ENCODE measurements at places on chromosomes 11 and 22.

GRCh38 chr11:125535585-125535984, 33.7 kb upstream of the EI24 start:
- DNase-seq = no peak

DNA sequence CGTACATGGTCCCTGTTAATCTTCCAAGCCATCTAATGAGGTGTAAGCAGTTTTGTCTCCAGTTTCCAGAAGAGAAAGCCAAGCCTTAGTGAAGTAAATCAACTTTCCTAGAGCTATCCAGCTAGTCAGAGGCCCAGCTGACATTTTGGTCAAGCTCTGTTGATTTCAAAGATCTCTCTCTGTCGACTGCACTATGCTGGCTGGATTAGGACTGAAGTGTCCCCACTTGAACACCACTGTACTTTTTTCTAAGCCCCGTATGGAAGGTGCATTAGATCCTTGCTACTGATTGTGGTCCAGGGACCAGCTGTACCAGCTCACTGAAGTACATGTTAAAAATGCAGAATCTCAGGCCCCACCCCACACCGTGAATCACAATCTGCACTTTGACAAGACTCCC, 176.5 kb upstream of the NAV2 start:
- no peak for DNase-seq

DNA sequence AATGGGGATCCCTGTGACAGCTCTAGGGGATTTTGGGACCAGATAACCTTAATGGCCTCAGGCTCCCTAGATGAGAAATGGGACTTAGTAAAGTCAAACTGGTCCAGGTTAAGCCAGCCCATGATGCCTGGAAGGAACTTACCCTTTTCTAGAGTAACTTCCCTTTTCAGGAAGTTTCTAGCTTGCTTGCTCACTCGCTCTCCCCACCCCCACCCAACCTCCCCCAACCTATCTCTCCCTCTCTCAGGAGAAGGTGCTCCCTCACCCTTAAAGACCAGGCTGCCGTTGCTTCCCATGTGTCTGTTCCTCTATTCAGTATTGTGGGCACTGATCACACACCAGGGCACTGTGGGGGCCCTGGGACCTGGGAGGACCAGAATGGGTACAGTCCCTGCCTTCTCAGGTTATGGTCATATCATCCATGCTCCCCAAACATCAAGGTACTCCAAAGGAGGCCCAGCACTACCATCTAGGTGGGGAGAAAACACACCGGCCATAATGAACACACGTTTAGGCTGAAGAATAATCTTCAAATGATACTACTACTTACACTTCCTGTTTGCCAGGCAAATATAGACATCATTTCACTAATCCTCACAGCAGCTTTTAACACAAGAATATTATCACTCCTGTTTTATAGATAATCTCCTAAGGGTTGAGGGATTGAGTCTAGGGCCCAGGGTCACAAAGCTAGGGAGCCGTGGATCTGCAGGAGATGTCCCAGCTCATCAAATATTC, 18.2 kb downstream of the KCNQ1OT1 start:
- DNase-seq = no peak

GRCh38 chr22:35539910-35540594, 579 bp upstream of the RASD2 start:
- peak; percentile 56 for DNase-seq

- no peak for DNase-seq
These were observed 44.2 kb downstream of the FBXO7 start for GRCh38 chr22:32518848-32519247.

DNA sequence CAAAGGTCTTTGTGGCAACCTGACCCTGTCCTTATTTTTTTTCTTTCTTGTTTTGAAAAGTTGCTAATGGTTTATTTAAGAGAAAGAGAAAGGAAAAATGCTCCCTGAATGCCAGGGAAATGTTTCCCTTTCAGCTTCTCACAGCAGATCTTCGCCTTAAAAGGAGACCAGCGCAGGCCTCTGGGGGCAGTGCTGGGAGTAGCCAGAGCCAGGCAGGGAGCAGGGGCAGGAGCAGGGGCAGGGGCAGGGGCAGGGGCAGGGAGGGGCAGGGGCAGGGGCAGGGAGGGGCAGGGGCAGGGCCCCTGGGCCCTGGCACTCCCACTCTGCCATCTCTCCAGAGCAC, 5.1 kb downstream of the MOB2 start:
- no peak for DNase-seq

GRCh38 chr22:44143579-44143978, 37.1 kb upstream of the PARVG start:
- DNase-seq = no peak

DNA sequence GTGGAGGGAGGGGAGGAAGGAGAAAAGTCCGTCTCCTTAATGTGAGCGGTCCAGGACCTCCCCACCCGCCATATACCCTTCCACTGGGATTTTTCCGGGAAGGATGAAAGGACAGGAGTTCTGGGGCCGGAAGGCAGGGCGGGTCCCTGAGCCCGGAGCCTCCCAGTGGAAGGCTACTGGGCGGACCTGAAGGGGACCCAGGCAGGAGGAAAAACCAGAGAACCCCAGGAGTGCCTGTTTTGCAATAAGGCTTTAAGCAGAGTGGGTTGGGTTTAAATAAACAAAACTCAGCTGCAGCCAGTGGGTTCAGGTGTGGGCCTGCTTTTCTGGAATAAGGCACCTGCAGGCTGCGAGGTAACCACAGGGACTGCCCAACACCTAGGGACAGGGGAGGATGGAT, 1.7 kb upstream of the CELSR1 start:
- DNase-seq = no peak

GRCh38 chr22:50524676-50525103, 708 bp downstream of the SCO2 start:
- no peak for DNase-seq

- DNase-seq = no peak
These were observed 7.2 kb upstream of the CBL start for GRCh38 chr11:119198925-119199324.

DNA sequence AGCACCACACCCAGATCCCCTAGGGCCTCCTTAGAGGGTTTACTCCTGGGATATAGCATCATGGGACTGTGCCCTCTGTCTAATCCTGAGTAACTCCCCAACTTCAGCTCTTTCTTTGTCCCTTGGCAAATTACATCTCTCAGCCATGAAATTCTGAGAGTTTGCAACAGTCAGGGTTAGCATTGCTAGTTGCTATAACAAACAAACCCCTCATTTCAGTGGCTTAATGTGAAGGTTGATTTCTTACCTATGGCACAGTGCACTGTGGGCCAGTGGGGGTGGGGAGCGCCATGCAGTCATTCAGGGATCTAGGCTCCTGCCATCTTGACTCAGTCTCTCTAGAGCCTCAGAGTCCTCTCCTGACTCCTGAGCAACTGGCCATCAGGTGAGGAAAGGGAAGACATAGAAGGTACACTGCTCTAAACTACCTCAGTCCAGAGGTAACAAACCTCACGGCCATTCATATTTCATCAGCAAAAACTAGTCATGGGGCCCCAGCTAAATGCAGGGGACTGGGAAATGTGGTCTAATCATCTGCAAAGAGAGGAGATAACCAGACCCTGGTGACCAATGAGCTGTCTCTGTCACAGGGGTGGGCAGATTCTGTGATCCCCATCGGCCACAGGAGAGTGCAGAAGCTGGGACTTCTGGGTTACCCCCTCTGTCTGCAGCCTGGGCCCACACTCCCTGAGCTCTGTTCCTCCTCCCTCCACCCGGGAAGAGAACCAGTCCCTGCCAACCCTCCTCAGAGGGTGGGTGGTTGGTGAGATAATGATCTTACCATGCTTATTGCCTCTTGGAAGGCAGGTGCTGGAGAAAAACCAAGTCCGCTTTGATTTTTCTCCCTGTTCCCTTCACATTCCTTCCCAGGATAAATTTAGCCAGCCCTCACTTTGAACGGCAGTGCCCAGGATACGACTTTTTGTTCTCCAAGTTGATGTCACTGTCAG, 17.5 kb downstream of the PRG3 start:
- no peak for DNase-seq

DNA sequence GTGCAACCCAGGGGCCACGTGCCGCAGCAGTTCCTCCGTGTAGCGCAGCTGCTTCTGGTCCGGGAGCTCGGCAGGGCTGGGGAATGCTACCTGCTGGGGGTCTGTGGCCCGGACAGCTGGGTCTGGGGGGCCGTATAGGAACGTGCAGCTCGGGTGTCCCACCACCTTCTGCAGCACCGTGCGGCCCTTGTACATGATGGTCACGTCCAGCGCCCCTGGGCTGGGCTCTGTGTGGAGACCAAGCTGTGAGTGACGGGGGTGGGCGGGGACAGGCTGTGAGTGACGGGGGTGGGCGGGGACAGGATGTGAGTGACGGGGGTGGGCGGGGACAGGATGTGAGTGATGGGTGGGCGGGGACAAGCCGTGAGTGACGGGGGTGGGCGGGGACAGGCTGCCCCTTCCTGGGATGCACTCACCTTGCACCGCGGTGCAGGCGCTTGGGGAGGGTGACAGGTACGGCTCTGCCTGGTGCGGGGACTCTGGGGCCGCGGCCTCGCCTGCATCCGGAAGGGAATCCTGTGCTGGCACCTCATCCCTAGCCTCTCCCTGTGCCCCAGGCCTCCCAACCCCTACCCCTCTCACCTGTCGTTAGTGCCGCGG, 2.3 kb downstream of the IRF7 start:
- no peak for DNase-seq

DNA sequence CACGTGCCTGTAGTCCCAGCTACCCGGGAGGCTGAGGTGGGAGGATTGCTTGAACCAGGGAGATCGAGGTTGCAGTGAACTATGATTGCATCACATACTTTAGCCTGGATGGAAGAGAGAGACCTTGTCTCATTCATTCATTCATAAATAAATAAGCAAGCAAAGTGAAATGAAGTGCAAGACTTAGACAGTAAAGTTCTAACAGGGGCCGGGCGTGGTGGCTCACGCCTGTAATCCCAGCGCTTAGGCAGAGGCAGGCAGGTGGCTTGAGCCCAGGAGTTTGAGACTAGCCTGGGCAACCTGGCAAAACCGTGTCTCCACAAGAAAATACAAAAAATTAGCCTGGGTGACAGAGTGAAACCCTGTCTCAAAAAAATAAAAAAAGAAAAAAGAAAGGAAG, 1.6 kb upstream of the ZNF280A start:
- no peak for DNase-seq

DNA sequence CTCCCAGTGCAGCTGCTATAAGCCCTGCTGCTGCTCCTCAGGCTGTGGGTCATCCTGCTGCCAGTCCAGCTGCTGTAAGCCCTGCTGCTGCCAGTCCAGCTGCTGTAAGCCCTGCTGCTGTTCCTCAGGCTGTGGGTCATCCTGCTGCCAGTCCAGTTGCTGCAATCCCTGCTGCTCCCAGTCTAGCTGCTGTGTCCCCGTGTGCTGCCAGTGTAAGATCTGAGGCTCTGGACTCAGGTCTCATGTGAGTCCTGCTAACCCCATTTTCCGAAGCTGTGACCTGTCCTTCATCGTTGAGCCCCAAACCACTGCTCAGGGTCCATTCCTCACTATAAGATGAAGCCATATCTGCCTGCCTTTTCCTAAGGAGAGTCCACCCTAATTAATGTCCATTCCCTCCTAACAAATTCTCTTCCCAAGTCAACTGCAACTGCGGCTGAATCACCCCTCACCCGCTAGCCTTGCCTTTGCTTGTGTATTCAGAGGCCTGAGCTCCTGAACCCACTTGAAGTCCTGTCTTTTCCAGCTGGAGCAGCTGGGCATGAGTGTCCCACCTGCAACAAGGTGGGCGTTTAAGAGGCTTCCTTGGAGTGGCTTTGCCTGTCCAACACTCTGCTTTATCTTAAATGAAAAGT, 626 bp downstream of the KRTAP5-7 start:
- no peak for DNase-seq

- no peak for DNase-seq
These were observed 418.8 kb downstream of the DYNC2H1 start for GRCh38 chr11:103528046-103528445.

DNA sequence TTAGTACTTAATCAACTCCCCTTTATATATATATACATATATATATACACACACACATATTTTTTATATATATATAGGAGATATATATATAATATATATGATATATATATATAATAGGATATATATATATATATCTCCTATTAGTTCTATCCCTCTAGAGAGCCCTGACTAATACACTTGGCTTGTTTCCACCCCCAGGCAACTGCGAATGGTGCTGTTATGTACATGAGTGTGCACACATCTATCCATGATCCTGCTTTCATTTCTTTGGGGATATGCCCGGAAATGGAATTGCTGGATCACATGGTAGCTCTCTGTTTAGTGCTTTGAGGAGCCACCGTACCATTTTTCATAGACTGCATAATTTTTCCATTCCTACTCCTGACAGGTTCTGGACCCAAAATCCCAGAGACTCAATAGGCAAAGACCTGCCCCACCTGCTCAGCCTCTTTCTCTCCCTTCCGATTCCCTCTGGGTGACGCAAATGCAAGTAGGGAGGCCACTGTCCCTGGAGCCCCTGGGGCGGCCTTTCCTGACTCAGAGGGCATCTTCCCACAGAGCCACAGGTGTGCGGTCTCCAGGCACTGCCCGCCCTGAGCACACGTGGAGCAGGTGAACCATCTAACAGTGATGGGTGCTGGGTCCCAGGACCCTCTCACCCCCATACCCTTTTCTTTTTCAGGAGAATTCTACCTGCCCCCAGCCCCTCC, 12.0 kb downstream of the FGF3 start:
- no peak for DNase-seq

GRCh38 chr11:80155412-80156017, 714.7 kb upstream of the TENM4 start:
- DNase-seq = no peak

GRCh38 chr11:14642873-14643696, 519 bp upstream of the PDE3B start:
- DNase-seq = no peak

DNA sequence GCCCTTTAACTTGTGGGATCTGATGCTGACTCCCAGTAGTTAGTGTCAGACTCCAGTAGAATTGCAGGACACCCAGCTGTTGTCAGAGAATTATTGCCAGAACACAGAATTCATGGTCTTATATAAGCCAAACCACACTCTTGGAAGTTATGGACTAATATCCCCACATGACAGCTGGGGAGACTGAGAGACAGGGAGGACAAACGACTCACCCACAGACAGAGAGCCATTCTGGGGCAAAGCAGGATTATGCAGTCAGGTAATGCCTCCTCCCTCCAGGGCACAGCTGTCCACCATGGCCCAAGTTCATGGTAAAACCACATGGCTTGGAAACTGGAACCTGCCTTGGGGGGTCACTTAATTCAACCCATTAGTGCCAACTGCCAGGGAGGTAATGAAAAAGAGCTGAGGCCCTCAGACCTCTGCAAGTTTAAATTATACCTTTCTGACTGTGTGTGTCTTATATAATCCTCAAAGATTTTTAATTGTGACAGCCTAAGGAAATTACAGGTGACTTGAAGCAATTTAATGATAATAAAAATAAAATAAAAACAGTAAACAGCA, 299.5 kb downstream of the BUD13 start:
- DNase-seq = no peak
